Astrocyte (in vitro differentiated cells and primary cell): ENCODE measurements at places on chromosomes 6 and 20. TPM values are rescaled to one million over a fixed set of nuclear protein-coding genes. Genes with fewer than 3 reads are reported as not detected.

The FLRT3 gene
- 6.9 and 14.6 TPM in 2 replicates for total RNA-seq

- no peak for DNase-seq
Measured at GRCh38 chr6:156974830-156975261, 197.7 kb downstream of the ARID1B start.

DNA sequence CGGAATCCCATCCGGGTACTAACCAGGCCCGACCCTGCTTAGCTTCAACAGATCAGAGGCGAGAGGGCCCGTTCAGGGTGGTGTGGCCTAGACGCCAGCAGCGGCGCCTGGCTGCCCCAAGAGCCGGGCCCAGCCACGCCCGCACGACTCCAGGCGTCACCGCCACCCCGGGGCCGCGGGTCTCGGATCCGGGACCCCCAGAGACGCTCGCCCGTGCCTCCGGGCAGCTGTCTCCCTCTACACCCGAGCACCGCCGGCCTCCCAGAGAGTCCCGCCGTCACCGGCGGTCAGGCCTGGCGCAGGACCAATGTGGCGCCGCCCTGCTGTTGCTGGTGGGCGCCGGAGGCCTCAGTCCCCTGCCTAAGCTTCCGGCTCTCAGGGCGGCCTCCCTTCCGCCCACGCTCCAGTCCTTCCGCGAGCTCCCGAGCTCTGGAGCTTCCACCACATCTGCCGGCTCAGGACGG is 441.2 kb upstream of the DEFB115 start:
- DNase-seq, result no peak

GRCh38 chr20:63908008-63908682 is 13.2 kb downstream of the DNAJC5 start:
- DNase-seq, result no peak

- DNase-seq, result peak; percentile 86
Measured at GRCh38 chr6:137764464-137764863, 102.6 kb upstream of the TNFAIP3 start.
